Vagina (tissue), 2 donors: ENCODE measurements at places on chromosomes 1 and 21. TPM values are rescaled to one million over a fixed set of nuclear protein-coding genes. Genes with fewer than 3 reads are reported as not detected.

B4GALT3 gene
- total RNA-seq = 16.2 TPM

TIE1 gene
- 36.1 TPM for total RNA-seq

CSMD2 gene
- total RNA-seq = 0.25 TPM

CYP4Z1 gene
- total RNA-seq = 1.2 TPM

DHDDS gene
- 24.8 TPM for total RNA-seq
